ENCODE measurements at places on chromosomes 2 and 18.
A peak's percentile ranks its signal among the peaks of the same experiment; 100 is the strongest.

- no peak for DNase-seq
Measured at GRCh38 chr2:129061069-129061768, 742.6 kb upstream of the HS6ST1 start.

GRCh38 chr18:13241893-13242175 is 23.3 kb downstream of the LDLRAD4 start:
- no peak for DNase-seq

GRCh38 chr2:160224060-160224459 is 24.0 kb upstream of the ITGB6 start:
- peak; percentile 92 for DNase-seq

GRCh38 chr2:162390801-162391200 is 46.9 kb downstream of the GCA start:
- DNase-seq, result no peak

DNA sequence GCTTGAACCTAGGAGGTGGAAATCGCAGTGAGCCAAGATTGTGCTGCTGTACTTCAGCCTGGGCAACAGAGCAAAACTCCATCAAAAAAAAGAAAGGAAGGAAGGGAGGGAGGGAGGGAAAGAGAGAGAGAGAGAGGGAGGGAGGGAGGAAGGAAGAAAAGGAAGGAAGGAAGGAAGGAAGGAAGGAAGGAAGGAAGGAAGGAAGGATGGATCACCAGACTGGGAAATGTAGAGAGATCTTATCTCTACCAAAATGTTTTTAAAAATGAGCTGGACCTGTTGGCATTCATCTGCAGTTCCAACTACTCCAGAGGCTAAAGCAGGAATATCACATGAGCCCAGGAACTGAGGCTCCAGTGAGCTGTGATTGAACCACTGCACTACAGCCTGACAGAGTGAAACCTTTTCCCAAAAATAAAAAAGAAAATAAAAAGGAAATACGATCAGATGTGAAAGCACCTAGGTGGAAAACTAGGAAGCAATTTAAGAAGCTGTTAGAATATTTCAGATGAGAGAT is 239.4 kb downstream of the CDH7 start:
- DNase-seq, result no peak

DNA sequence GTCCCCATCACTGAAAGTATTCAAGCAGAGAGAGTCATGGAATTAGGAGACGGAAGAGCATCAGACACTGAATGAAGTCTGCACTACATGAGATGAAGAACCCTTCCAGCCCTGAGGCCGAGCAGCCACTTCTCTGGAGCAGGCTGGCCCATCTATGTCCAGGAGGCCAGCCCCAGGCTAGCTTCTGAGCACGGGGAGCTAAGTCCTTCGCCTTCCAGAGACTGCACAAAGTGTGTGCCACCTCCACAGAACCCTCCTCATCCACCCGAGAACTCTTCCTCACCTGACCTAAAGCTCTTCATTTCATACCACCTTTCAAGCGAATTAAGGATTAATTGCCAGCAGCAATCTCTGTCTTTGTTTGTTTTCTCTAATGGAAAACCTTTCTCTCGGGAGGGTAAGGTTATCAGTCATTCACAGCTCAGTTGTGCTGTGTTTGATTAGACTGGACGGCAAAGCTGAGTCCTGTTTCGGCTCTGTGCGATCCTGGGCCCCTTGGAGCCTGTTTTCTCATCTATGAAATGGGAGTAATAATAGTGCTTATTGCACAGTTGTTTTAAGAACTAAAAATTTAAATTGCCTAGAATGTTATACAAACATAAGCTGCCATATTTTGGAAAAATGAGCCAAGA is 38.0 kb downstream of the SCTR start:
- no peak for DNase-seq

DNA sequence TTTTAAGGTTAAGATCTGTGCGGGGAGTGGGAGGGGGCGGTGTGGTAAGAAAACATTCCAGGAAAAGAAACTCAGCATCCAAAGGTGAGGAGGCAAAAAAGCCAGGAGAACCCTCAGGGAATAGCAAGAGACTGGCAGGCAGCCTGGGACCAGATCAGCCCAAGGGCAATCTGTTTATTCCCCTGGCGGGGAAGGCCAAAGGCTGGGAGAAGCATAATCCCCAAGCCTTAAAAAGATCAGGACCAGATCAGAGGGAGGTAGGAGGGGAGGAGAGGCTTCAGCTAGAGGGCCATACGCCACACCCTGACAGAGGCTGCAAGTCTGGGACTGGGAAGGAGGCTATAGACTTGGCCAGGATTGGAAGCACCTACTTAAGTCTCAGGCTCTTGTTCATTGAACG is 163.0 kb upstream of the PXDN start:
- DNase-seq, result no peak

DNA sequence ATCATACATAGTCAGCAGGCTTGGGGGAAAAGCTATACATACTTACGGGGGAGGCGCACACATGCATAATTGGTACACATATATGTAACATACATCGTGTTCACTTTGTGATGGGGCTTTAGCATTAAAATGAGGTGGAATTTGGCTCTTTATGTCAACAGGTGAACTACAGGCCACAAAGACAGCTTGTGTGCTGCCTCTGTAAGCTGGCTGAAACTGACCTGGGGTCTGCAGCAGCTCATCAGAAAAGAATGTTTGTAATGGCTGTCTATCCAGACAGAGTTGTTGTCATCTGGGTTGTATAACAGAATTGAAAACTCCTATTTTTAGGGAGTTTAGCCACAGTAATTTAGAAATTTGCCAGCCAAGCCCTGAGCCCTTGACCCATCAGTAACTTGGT is 4.7 kb upstream of the KCNG3 start:
- no peak for DNase-seq

DNA sequence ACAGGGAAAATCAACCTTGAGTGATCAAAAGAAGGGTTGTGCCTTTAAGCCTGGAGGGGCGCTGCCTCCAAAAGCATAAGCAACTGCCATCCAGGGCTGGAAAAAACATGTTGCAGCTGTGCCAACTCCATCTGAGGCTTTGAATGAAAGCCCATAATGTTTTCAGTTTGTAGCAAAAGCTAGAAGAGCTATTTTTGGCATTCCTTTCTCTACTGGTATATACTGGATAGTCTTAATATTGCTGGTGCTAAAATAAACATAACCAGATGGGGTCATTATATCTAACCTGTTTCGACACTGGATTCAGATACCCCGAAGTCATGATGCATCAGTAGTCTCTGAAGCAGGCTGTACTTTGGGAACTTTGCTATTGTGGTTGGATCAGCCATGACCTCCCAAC is 25.1 kb downstream of the ANXA4 start:
- no peak for DNase-seq

- DNase-seq, result peak; percentile 87
Measured at GRCh38 chr18:11005528-11005927, 143.8 kb downstream of the PIEZO2 start.

DNA sequence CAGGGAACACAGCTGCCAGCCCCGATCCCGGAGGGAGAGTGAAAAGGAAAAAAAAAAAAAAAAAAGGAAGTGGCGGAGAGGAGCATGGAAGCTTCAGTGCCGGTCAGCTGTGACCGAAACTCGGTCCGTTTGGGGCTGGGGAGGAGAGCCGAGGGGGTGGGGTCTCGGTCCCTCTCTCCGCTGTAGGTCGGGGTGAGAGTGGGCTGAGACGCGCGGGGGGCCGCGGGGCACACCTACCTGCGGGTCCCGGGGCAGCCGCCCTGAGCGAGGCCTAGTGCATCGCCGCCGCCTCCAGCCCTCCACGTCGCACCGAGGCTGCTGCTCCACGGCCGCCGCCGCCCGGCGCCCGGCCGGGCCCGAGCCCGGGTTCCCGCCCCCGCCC is 536 bp downstream of the VPS54 start:
- DNase-seq, result no peak

- peak; percentile 42 for DNase-seq
Measured at GRCh38 chr2:64952096-64952495, 37.1 kb upstream of the SLC1A4 start.

- peak; percentile 50 for DNase-seq
Measured at GRCh38 chr2:149313512-149313972, 16.8 kb upstream of the LYPD6 start.

GRCh38 chr2:233979748-233980147 is 62.6 kb downstream of the TRPM8 start:
- DNase-seq, result no peak

- DNase-seq, result no peak
Measured at GRCh38 chr2:85754313-85755095, 713 bp downstream of the ATOH8 start.

DNA sequence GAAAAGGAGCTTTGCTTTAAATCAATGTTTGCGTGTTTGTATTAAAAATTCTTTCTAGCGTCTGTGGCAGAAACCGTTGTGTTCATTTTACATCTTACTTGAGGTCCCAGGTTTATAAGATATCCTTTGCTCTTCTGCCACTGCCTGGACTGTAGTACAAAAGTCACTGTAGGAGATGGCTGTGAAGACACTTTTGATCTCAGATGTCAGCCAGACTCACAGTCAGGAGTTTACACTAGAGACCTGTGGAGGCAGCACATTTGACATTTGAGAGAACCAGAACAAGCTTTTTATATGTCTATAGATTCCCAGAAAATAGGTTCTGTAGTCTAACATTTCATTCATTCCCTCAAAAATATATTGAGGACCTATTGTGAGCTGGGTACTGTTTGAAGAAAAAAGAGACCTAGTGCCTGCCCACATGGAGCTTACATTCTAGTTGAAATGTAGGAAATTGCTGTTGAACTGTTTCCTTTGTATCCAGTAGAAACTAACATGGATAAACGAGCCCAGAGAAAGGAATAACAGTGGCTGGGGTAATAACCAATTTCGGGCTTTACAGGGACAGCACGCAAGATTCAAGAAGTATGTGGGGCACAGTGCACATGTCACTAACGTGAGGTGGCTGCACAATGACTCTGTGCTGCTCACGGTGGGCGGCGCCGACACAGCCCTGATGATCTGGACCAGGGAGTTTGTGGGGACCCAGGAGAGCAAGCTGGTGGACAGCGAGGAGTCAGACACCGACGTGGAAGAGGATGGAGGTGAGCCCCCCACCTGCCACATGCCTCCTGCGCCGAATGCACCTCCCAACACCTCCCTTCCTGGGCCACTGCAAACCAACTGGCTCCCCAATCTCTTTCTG is 122.3 kb downstream of the RTN4 start:
- no peak for DNase-seq

- no peak for DNase-seq
Measured at GRCh38 chr2:85705680-85706039, 11.5 kb downstream of the GNLY start.
